PC-9 (cell line): ENCODE measurements at places on chromosomes 2 and 18.

- no peak for DNase-seq
These were observed 184.4 kb upstream of the SLC39A10 start for GRCh38 chr2:195472501-195473234.

- peak; percentile 33 for DNase-seq
These were observed 35.7 kb upstream of the MAT2A start for GRCh38 chr2:85503168-85503850.

GRCh38 chr18:76839086-76839794 is 16.9 kb downstream of the ZNF236 start:
- no peak for DNase-seq

- DNase-seq, result no peak
These were observed 64.0 kb downstream of the MBP start for GRCh38 chr18:77068321-77069312.

DNA sequence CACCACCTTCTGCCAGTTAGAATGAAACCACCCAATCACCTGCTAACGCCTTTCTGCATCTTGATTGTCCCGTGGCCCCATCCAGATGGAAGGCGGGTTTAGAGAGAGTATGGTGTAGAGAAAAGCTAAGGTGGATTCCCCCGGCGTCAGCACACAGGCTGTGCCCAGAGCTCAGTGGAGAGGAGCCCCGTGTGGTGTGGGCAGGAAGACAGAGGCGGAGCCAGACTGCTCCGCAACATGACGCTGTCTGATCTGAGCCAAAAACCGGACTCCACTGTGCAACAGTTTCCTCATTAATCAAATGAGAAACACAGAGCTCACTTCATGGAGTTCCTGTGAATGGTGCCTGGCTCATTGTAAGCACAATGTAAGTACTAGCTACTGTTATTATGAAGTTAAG is 448.1 kb upstream of the SMIM21 start:
- DNase-seq, result no peak

GRCh38 chr2:120515759-120516678 is 170.1 kb downstream of the INHBB start:
- no peak for DNase-seq

GRCh38 chr18:78688249-78688648 is 291.4 kb upstream of the SALL3 start:
- no peak for DNase-seq

DNA sequence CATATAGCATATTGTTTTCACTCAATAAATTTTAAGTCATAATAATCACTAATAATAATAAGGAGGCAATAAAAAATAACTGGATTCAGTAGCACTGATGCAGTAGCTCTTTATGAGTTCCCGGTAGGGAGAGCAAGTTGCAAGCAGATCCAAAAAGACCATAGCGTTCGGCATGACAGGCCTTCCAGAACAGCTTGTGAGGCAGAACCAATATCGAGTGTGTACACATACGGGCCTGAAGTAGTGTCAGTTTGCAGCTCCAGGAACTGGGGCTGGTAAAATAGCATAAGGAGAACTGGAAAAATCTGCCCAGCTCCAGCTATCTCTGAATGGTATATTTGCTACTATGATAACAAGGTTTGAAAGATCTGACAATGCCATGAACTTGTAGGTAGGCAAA is 1607.8 kb upstream of the PIK3C3 start:
- DNase-seq, result no peak

- DNase-seq, result no peak
These were observed 4.7 kb downstream of the GNLY start for GRCh38 chr2:85698880-85699254.

DNA sequence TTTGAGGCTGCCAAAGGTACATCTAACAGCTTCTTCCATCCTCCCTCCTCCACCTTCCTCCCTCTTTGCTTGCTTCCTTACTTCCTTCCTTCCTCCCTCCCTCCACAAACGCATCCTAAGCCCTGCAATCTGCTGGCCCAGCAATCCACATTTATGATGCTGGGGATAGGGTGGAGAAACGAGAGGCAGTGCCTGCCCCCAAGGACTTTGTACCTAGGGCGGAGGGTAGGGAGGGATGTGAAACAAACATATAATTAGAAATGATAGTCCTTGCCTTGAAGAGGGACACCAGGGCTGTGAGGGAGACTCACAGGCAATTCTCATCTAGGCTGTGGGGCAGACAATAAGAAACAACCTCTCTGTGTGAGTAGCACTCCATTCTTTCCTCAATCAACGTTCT is 188.3 kb downstream of the ANKRD30B start:
- DNase-seq, result no peak

GRCh38 chr2:147636238-147636882 is 208.5 kb upstream of the ACVR2A start:
- no peak for DNase-seq

GRCh38 chr2:54394392-54394791 is 61.7 kb upstream of the SPTBN1 start:
- no peak for DNase-seq

DNA sequence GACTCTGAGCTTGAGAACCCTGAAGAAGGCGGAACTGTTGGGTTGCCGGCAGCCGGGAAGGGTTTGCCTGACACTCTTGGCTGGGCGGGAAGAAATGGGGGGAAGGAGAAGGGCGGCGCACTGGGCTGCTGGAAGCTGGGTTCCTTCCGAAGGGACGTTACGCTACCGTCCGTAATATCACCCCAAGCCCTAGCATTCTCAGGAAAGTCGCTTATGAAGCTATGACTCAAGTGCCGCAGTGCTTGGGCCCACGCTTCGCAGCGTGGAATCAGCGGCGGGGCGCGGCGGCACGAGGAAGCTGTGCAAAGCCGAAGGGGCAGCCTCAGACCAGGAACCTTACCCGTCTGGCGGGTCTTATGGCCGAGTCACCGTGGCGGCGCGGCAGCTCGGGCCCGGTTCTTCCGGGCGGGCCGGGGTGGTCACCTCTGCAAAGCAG is 50.2 kb upstream of the SIGLEC15 start:
- DNase-seq, result peak; percentile 64

- no peak for DNase-seq
These were observed 25.7 kb upstream of the ID2 start for GRCh38 chr2:8656160-8656641.

GRCh38 chr2:117960231-117960630 is 53.6 kb downstream of the CCDC93 start:
- no peak for DNase-seq

- no peak for DNase-seq
These were observed 66.3 kb downstream of the ZEB2 start for GRCh38 chr2:144453486-144454158.

- DNase-seq, result no peak
These were observed 138.5 kb downstream of the COL4A4 start for GRCh38 chr2:227025510-227025909.

GRCh38 chr2:133975676-133976428 is 278.0 kb upstream of the MGAT5 start:
- DNase-seq, result no peak

- DNase-seq, result peak; percentile 60
These were observed 110.2 kb upstream of the GPC1 start for GRCh38 chr2:240325016-240326007.

GRCh38 chr2:239337122-239337876 is 63.5 kb downstream of the HDAC4 start:
- DNase-seq, result no peak

DNA sequence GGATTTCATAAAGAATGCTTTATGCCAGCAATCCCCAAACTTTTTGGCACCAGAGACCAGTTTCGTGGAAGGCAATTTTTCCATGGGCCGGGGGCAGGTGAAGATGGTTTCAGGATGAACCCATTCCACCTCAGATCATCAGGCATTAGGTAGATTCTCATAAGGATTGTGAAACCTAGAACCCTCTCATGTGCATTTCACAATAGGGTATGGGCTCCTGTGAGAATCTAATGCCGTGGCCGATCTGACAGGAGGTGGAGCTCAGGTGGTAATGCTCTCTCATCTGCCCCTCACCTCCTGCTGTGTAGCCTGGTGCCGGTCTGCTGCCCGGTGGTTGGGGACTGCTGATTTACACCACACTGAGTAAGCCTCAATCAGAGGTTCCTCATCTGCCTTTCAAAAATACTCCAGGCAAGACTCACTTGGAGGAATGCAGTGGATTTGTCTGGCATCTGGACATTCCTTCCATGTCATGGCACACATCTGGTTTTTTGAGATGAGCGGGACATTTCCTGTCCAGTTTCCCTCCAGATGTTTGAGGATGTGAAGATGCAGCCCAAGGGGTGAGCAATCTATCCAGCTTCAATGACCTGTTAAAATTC is 185.8 kb downstream of the VAPA start:
- no peak for DNase-seq

- peak; percentile 60 for DNase-seq
These were observed 41.6 kb downstream of the PKDCC start for GRCh38 chr2:42089340-42089925.

GRCh38 chr2:207458582-207458981 is 71.2 kb upstream of the CREB1 start:
- DNase-seq, result no peak

DNA sequence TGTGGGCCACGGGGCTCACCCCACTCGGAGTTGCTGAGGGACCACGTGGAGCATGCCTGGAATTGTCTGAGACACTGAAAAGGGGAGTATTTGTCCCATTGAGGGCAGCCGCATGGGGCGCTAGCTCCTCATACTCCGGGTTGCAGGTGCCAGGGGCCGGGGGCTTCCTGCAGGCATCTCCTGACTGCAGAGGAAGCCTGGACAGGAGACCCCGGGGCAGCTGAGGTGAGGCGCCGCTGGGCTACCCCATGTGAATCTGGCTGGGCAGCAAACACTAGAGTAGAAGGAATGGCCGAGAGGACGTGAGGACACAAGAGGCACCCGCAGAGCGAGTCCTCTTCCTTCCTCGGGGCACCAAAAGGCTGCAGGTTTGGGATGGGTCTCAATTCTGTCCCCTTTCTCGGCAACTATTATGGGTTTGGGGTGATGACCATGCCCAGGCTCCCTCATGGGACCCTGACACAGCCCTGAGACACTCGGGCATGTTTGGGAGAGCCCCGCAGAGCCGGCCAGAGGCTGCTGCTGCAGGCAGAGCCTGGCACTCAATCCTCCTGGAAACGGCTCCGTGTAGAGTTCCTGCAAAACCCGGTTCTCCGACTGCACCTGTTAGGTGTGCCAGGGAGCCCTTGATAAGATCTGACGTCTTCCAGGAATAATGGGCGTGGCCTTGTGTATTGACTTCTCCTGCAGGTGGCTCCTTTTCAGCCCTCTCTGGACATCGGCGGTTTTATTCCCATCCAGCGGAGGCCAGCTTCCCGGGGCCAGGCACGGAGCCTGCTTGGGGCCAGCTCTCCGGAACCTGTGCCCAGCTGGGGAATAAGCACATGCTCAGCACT is 77.0 kb downstream of the CTIF start:
- peak; percentile 48 for DNase-seq

DNA sequence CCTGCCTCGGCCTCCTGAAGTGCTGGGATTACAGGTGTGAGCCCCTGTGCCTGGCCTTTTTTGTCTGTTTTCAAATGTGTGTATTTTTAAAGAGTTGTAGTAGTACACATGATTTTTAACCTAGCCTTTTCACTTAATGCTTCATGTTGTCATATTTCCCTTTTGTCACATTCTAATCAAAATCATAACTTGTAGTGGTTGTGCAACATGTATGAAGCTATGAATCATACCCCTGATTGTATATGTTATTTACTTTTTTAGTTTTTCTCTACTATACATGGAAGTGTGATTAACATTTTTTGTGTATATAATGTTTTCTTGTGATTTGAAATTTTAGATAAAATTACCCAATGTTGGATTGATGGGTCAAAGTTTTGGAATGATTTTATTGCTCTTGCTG is 8.5 kb downstream of the GEN1 start:
- DNase-seq, result no peak

- DNase-seq, result no peak
These were observed 1.5 kb downstream of the LOXL3 start for GRCh38 chr2:74551942-74552913.

DNA sequence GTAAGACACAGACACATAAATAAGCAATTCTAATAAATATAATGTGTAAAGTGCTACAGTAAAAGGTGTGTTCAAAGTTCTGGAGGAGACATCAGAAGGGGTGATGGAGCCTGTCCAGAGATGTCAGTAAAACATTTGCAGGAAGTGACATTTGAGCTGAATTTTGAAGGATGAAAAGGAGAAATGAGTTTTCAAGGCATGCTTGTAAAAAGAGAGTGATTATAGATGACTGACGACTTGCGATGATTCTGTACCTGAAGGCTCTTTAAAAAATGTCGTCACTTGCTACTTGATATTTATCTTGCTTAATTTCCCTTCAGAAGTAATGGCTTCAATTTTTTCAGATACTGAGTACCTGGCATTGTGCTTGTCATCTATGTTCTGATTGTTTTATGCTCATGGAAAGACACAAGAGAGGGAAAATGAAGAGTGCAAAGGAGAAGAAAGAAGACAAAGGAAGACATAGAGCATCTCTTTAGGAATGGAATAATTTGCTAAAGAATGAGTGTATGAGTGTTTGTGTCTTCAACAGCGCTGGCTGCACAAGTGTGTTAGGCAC is 73.9 kb downstream of the PLA2R1 start:
- no peak for DNase-seq

GRCh38 chr2:237691029-237691907 is 63.9 kb downstream of the LRRFIP1 start:
- DNase-seq, result no peak

GRCh38 chr2:164725542-164725941 is 104.3 kb upstream of the GRB14 start:
- no peak for DNase-seq

DNA sequence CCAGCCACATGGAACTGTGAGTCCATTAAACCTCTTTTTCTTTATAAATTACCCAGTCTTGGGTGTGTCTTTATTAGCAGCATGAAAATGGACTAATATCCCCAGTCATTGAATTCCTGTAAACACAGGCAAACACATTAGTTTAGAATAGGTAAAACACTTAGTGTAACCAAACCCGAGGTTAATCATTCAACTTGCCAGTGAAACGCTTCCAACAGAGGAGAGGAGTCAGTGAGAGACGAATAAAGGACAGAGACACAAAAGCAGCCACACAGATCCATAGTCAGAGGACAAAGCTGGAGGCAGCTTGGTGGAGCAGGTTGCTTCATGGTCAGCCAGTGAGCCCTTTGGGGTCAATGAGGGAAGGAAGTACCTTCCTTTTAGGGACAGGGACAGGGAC is 348.1 kb downstream of the TGIF1 start:
- DNase-seq, result no peak

GRCh38 chr2:159872353-159872752 is 74.3 kb upstream of the CD302 start:
- DNase-seq, result no peak

GRCh38 chr2:62596061-62596921 is 90.3 kb upstream of the TMEM17 start:
- no peak for DNase-seq

DNA sequence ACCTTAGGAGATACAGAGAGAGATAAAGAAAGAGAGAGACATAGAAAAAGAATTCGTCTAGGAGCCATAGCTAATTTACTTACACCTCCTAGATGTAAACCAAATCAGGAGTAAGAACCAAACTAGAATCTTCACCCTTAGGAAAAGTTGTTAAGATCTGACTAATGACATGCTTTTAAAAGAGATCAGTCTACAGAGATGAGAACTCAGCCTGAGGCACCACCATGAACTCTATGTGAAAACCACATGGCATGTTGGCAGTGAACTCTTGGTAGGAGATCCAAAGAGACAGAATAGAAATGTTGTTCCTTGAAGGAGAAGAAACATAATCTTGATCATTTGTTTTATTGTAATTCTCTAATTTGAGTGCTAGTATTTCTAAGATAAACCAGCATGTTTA is 585.4 kb upstream of the ID2 start:
- no peak for DNase-seq

GRCh38 chr2:181304011-181304844 is 153.0 kb upstream of the ITGA4 start:
- DNase-seq, result no peak
